ENCODE measurements at places on chromosomes 2 and 18.

GRCh38 chr2:175807031-175807873 lies 194.8 kb downstream of the LNPK start:
- DNase-seq = no peak

- DNase-seq = no peak
These were observed 238.1 kb downstream of the KLHL29 start for GRCh38 chr2:23622966-23623675.

DNA sequence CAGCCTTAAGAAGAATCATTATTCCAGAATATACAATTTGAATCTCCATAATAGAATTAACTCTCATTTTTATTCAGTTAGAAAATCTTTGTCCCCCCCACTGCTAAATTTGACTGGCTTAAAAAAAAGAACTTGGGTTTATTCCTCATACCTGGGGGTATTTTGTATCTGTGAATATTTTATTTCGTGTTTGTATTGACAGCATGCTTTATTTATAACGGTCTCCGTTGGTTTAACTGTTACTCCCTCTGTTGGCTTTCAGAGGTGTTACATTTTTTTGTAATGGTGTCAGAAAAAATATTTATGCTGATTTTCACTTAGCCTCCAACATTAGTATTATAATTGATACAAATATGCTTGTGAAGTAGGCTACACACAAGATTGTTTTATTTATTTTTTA lies 109.1 kb downstream of the HAUS1 start:
- no peak for DNase-seq

DNA sequence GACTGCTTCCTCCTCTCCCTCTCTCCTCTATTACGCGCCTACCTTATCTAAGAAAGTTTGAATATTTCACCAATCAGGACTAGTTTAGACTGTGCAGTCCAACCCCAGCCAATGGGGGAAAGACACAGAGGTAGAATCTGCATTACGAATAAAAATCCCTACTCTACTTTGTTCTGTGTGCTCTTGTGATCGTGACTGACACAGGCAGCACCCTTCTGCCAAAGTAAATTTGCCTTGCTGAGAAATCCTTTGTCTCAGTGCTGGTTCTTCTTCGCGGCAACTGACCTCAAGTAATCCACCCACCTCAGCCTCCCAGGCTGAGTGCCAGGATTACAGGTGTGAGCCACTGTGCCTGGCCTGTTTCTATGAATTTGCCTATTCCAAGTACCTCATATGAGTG lies 8.6 kb upstream of the CDCA7 start:
- DNase-seq = no peak

DNA sequence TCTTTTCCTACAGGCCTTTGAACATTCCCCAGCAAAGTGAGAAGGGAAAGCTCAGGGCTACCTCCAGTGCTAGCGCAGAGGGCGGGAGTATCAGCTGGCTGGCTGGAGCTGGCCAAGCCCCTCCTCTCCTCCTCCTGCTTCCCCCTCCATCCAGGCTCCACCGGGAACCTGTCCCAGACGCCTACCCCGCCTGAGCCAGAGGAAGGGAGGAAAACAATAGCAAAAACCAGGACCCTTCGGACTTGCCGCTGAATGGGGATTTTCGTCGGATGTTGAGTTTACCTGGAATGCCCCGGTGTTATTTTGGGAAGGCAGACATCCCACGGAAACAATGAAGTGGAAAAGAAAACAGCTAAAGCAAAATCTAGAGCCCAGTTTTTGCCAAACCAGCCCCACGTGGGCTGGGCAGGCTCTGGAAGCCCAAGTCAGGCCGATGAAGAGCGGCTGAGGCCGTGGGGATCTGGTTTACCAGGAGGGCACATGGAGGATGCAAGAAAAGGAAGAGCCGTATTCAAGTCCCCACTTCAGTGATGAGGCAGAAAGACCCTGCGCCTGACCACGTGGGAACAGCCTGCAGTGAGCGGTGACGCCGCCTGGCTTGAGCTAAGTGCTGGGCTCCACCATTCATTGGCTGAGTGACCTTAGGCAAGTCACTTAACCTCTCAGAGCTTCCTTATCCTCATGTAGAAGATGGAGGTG lies 100.4 kb upstream of the LCLAT1 start:
- DNase-seq = peak; percentile 57

- DNase-seq = no peak
These were observed 66.6 kb downstream of the ADNP2 start for GRCh38 chr18:80175451-80176204.

DNA sequence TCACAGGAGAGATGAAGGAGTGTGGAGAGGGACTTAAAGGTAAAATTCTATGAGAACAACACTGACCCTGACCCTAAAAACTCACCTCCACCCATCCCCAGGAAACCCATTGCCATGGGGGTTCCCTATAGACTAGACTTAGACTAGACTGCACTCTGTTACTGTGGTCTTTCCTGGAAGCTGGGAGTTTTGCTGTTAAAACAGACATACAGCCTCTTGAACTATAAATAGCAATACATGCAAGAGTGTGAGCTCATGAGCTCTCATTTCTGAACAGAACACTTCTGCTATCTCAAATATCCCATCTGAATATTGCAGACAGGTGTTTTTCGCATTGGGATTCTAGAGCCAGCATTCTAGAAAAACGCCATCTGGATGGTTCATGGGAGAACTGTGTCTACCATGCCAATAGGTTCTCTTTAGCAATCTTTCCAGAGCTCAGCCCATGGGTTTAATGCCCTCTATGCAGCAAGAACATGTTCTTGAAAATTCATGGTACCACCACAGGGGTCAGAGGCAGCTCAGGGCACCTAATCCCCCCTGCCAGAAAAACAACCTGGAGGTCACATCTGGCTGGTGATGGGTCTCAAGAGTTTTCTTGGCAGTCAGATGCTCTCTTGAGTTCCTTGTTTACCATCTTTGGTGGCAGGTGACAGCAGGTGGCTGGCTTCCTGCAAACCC lies 51.9 kb downstream of the SLC14A2 start:
- no peak for DNase-seq

GRCh38 chr18:32177530-32177929 lies 12.3 kb upstream of the MEP1B start:
- no peak for DNase-seq

DNA sequence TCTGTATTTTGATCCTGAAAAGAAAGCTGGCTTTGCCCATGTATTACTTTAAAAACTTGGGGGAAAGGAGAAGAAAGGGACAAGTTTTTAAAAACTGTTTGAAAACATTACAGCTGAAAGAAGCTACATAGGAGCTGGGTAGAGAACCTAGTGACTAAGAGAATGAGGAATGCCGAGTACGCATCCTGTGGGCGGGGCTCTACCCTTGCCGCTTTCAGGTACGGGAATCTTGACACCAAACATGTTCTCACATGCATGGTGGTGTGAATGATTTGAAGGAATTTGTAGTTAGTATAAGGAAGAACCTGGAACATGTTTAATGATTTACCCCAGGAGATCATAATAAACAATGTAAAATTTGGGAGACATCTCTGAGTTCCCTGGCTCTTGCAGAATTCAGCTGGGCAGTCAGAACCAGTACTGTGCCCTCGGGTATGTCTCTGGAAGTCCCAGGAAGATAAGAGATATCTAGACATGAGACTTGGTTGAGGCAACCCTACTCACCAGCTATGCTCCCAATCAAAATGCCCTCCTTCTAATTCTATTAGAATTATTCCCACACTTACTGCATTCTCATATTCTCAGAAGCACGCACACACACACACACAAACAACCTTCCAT lies 16.5 kb upstream of the TGFA start:
- DNase-seq = peak; percentile 74

GRCh38 chr2:155692856-155693255 lies 639.7 kb downstream of the NR4A2 start:
- no peak for DNase-seq

DNA sequence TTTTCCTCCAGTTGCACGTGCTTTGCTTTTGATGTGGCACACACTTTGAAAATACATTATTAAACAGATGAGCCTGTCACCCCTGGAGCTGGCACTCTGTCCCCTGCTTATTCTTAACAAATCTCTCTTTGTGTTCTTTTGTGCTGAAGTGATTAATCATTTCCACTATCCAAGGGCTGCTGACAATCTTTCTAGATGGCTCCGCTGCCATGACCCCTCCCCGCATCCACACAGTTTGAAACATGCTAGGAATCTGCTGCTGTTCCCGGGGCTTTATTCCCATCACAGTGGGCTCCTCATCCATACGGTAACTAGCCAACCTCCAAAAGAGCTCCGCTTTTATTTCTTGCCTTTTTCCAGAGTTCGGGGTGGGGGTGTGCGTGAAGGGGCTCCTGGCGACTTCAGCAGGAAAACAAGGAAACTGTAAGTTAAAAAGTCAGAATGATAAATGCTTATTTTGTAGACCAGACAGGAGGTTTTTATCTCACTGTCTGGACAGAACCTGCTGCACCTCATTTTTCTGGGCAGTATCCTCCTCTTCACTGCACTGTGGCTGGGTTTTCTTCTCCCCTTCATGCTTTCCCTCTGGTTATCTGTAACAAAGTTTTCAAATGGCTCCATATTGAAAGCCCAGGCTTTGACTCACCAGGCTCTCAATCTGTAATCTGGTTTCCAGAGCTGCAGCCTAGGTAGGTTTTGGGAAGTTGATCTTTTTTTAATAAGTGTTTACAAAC lies 319.7 kb downstream of the AFF3 start:
- DNase-seq = no peak

GRCh38 chr2:241298673-241299072 lies 16.8 kb downstream of the HDLBP start:
- DNase-seq = no peak

DNA sequence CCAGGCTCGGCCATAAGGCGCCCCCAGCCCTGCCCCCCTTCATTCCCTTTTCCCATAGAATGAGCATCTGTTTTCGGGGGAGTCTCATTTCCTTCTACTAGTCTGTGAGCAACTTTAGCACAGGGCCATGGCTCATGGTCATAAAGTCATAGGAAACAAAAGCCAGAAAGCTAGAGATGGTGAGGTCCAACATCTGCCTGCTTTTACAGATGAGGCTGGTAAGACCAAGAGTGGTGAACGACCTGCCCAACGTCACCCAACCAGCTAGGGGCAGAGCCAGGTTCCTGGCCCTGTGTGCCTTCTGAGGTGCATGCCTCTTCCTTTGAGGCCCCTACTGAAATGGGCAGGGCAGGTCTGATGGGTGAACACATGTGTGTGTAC lies 212.7 kb downstream of the DYSF start:
- no peak for DNase-seq

DNA sequence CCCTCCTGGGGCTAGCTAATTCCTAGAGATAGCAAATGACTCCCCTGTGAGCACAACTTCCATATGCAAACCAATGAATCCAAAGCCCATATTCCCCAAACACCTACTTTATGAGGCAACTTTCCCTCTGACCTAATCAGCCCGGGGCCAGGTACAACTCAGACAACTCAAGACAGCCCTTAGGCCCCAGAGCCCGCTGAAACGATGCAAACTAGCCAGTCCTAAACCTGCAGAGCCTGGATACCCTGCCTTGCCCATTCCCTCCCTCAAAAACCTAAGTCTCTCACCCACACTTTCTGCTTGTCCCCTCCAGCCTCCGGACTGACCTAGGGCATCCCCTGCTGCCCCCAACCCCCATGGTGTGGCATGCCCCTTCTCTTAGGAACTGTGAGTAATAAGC lies 142.8 kb downstream of the ACTR3 start:
- no peak for DNase-seq

- DNase-seq = no peak
These were observed 47.8 kb downstream of the TMX3 start for GRCh38 chr18:68667121-68667520.

DNA sequence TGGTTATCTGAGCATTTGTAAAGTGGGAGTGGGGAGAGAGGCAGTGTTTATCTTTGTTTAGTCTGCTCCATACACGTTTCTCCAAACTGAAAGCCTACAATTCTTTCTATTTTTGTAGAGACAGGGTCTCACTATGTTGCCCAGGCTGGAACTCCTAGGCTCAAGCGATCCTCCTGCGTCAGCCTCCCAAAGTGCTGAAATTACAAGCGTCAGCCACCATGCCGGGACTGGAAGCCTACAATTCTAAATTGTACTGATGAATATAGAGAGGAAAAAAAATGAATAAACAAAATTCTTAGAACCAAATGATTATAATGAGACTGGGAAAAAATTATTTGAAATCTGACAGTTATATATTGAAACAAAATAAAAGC lies 1.4 kb upstream of the ZFAND2B start:
- DNase-seq = no peak

DNA sequence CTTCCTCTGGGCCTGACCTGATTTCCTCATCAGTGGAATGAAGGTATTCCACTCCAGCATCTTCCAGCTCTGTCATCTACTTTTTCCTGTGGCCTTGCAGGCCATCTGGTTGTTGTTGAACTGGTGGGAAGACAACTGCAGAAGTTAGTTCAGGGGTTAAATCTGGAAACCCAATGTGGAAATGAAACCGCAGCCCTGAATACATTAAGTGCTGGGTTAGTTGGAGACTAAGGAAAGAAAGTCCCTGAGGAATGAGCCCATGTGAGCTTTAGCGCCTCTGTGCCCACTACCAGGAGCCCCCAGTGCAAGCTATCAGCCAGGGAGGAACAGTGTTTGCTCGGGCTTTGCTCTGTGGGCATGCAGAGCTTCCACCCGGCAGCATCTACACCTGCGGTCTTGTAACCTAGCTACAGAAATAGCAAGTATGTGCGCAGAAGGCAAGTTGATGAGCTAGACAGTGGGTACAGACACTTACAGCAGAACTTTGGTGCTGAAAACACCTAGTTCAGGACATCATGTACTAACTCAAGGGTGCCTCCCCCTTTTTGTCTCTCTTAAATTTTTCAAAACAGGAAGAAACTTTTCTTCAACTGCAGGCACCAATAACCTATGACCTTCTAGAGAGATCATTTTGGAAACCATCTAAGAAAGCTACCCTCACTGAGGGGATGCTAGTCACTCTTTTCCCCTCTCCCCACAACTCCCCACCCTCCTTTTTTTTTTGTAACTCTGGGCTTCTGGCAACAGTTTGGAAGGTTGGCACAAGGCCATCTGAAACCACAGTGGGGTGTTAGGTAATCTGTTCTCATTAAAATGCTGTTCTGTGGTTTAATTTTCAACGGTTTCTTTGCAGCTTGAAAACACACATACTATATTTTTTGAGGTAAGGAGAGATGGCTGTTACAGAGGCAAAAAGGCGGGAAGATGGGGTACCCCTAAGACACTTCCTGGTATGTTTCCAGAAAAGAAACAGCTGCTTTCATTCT lies 18.3 kb upstream of the CXCR4 start:
- DNase-seq = no peak

DNA sequence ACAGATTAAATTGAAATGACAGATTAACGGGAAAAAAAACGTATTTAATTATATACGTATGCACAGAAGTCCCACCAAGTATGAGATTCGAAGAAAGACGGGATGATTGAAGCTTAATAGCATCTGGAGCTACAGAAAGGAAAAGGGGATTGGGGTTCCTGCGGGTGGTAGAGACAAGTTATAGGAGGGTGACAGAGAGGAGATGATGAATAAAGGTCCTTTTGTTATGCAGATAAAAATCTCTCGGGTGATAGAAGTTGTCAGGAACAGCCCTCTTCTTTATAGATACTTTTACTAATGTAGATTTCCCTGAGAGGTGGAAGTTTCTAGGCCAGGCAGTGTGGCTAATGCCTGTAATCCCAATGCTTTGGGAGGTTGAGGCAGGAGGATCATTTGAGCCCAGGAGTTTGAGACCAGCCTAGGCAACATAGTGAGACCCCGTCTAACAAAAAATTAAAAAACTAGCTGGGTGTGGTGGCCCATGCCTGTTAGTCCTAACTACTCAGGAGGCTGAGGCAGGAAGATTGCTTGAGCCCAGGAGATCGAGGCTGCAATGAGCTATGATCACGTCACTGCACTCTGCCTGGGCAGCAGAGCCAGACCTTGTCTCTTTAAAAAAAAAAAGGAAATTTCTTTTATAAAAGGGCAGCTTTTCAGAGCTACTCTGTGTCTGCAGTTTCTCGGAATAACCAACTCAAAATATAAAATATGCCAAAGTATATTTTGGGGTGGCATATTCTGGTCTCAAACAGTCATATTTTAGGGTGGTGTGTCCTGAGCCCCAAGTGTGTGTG lies 113.0 kb downstream of the STPG4 start:
- DNase-seq = no peak

GRCh38 chr18:60469387-60470100 lies 97.0 kb upstream of the MC4R start:
- DNase-seq = no peak

Data from ureter (tissue), 1 donor.